ENCODE measurements at places on chromosomes 7 and 10.

- no peak for DNase-seq
These were observed 35.3 kb downstream of the PDZD8 start for GRCh38 chr10:117339979-117340378.

GRCh38 chr10:127290850-127291249 lies 94.5 kb upstream of the INSYN2A start:
- no peak for DNase-seq

GRCh38 chr10:76961841-76962240 lies 675.8 kb downstream of the KCNMA1 start:
- DNase-seq = no peak

GRCh38 chr7:80008039-80008438 lies 126.6 kb upstream of the GNAI1 start:
- no peak for DNase-seq

DNA sequence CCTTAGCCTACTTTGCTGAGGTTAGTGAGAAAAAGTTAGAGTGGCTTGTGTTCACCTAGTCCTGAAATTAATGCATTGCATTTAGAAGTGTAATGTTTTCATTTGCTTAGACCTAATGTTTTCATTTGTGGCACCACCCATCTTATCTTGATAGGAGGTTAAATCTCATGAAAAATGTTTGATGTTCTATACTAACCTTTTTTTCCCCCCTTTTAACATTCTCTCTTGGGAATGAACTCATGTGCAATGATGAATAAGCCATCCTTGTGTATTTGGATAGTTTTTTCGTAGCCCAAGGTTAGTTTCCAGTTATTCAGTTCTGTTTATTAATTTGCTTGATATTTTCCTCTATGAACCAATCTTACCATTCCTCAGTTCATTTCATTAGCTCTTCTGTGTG lies 2.8 kb downstream of the FHIP2A start:
- DNase-seq = no peak

DNA sequence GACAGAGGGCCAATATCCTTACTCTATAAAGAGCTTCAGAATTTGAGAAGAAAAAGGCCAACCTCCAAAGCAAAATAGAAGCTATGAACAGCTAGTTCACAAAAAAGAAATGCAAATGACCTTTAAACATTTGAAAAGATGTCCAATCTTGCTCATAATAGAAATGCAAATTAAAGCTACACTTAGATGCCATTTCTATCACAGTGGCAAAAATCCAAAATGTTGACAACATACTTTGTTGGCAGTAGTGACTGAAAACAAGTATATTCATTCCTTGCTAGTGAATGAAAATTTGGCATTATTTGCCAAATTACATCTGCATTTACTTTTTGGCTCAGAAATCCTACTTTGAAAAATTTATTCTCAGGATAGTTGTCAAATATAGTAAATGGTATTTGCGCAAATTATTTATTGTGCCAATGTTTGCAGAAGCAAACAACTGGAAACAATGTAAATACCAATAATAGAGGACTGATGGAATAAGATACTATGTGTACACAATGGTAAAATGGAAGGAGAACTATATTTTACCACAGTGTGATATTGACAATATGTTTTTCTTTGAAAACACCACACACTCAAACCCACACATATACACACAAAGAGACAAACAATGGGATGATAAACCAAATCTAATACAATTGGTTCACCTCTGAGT lies 9.4 kb downstream of the TMEM106B start:
- no peak for DNase-seq

Data from mesothelial cell of epicardium (in vitro differentiated cells).